ENCODE measurements at places on chromosomes 5 and 9.

- DNase-seq: no peak
Observed at GRCh38 chr9:90000925-90001324, 396.1 kb downstream of the GADD45G start.

DNA sequence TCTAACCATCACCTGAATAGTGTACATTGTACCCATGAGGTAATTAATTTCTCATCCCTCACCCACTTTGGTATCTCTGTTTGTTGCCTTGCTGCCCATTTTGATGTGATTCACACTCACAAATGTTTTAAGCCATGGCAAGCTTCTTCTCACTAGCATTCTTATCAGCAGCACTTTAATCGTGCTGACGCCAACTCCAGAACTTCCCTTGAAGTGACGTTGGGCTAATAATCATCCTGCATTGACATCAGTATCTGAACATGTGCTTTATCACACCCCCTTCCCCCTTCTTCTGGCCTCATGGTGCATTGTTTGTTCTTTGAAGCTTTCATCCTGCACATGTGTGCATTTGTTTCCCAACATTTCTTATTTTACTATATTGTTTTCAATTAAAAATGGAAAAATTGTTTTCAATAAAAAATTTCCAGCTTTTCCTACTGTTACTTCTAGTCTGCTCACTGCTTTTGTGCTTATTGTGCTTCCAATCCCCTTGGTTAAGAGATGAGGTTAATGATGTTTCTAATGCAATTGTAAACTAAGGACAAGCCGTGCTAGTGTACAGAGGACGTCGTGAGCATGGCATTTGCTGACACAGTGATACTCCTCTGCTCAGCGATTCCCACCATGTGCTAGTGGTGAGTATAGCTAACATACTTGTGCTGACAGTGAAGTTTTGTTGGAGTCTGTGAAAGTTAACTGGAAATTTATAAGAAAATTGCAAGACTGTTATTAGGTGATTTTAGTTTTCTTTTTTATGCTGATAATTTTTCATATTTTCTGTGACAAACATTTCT lies 238.5 kb downstream of the KDM4C start:
- no peak for DNase-seq

DNA sequence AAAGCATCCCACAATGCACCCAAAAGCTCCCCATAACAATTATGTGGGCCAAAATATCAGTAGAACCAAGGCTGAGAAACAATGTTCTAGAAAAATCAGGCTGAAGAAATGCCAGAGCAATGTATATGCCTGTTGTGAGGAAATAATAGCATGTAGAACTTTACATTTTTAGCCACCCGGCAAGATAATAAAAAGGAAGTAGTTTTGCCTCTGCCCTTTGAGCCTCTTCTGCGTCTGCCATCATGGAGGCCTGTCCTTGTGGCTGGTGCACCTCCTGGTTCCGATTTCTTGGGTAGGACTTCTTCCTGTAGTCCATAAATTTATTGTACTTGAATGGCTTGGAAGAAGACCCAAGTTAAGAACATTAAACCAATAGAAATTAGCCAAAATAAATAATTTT lies 38.9 kb upstream of the TNFAIP8 start:
- no peak for DNase-seq

DNA sequence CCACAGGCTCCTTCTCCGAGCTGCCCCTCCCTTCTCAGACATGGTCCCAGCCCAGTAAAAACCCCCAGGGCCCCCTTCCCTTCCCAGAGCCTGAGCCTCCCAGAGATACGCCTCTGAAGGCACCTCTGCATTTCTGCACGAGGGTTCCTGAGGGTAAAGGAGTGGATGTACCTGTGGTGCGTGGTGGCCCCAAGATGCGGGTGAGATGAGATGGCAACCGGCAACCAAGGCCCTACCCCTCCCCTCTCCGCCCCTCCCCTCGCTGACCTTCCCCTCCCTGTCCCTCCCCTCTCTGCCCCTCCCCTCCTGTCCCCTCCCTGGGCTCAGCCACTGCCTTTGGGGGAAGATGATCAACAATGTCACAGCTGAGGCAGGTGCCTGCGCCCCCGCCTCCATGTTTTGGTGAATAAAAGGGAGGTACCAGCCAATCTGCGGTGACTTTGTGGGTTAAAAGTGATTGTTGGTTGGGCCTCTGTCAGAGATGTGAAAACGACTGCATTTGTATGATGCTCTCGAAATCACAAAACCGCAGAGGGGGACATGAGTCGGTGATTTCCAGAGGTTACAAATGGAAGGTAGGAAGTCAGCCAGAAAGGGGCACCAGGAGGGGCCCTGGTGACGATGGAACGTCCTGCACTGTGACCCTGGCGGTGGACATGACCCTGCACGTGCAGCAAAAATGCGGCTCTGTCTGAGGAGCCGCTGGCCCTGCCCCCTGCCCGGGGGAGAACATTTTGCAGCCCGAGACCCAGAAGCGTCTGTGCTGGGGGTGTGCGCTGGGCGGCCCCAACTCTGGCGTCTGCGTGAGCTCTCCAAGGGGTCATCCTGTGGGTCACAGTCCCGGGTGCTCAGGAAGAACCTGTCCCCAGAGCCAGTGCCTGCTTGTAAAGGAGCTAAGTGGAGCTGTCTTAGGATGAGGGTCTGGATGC lies 3.7 kb downstream of the LCN9 start:
- DNase-seq: no peak

GRCh38 chr5:82259172-82259800 lies 18.9 kb downstream of the RPS23 start:
- DNase-seq: no peak

GRCh38 chr9:32581512-32582143 lies 8.7 kb upstream of the NDUFB6 start:
- DNase-seq: peak; percentile 23

- no peak for DNase-seq
Observed at GRCh38 chr9:82148901-82149461, 160.4 kb downstream of the SPATA31D1 start.
